Activated T-helper 1 cell treated with anti-CD3 and anti-CD28 coated beads, Interleukin-2, amount 50 U/mL, for 16 hours (primary cell): ENCODE measurements at places on chromosomes 1 and 21.

DNA sequence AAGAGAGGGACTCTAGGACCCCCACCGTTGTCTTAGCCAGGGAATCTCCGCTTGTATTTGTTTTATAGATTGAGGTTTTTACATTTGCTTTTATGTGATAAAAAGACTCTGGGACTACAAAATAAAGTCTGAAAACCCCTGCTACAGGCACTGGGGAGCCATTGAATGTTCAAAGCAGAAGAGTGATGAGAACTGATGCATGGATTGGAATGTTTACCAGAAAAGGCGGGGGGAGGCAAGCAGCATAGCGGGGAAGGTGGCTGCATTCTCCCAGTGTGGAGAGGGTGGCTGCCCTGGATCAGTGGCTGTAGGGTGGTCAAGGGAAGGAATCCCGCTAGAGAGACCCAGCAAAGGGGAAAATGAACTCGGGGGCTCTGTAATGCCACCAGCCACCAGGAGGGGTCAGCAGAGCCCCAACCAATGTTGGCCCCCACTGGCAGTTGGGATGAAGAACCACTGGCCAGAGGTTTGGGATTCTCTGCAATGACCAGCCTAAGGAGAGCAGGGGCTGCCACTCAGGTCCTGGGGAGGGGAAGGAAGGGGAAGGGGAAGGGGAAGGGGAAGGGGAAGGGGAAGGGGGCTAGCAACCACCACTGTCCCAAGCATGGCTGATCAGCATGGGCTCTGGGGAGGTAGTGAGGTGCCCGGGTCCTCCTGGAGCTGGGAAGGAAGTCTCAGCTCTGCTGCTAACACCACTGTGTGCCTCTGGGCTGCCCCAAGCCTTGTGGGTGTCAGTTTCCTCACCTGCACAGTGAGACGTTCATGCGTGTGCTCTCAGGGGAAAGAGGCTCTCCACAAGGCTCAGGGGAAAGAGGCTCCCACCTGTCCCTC, 19.2 kb upstream of the PEF1 start:
- peak; percentile 46 for DNase-seq

DNA sequence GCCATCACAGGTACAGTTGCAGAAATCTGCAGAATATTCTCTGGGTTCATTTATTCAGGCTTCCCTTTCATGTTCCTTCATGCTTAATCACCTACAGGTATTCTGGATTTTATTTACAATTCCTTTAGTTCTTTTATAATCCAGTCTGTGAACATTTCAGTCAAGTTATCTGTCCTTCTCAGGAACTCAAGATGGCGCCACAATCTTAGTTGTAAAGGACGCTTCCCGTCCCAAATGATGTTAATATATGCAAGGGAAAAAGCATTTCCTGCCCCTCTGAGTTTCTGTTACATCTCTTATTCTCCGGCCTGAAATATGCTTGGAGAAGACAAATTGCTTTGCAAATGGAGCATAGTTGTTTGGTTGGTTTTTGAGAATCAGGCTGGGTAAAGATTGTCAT, 19.3 kb downstream of the F3 start:
- DNase-seq, result no peak

DNA sequence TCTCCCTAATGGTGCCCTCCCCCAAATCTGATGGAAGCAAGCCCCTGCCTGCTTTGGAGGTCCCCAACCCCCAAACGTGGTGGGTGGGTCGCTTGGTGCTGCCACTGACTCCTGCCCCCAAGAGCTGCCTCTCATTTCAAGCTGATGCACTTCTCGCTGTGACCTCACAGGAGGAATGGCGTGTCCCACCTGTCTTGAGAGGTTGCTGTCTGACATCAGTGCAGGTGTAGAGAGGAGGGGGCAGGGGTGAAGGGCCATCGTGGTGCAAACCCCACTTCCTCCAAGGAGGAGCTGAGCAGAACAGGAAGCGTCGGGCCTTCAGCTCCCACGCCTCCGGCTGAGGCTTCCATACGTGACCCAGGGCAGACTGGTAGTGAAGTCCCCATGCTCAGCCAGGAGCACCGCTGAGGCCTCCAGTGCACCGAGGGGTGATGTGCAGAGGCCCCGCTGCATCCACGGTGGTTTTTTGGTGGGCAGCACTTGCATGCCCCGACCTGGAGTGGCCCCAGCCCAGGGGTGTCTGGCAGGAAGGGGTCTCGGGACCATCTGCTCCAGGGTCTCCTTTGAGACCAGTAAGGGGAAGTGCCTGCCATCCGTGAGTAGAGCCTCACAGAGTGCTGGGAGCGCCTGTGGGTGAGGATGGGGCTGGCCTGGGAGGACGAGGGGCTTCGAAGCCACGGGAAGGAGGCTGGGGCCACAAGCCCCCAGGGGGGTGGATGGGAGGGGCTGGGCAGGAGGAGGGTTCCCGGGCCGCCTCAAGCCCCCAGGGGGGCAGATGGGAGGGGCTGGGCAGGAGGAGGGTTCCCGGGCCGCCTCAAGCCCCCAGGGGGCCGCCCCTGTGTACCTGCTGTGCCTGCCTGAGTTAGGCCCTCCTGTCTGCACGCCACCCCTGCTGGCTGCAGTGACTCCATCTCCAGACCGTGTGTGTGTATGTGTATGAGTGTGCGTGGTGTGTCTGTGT, 39.8 kb downstream of the WDR4 start:
- no peak for DNase-seq

DNA sequence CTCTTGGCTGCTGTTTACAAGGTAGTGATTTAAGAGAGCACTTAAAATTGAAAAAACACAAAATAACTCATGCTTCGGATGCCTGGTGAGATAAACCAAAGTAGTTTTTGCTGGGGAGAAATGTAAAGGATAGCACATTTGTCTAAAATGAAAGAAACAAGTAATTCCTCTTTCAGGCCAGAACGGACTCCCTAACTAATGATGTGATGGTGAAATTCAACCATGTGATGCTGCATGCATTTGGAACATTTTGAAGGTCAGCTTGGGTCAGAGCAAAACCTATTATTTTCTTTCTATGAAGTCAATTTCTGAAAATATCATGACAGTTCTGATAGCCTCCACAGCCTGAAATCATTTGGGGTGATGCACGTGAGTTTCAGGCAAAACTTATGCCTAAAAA, 27.6 kb downstream of the NMNAT2 start:
- DNase-seq, result no peak

GRCh38 chr1:156281693-156282478, 739 bp downstream of the SMG5 start:
- DNase-seq, result no peak

DNA sequence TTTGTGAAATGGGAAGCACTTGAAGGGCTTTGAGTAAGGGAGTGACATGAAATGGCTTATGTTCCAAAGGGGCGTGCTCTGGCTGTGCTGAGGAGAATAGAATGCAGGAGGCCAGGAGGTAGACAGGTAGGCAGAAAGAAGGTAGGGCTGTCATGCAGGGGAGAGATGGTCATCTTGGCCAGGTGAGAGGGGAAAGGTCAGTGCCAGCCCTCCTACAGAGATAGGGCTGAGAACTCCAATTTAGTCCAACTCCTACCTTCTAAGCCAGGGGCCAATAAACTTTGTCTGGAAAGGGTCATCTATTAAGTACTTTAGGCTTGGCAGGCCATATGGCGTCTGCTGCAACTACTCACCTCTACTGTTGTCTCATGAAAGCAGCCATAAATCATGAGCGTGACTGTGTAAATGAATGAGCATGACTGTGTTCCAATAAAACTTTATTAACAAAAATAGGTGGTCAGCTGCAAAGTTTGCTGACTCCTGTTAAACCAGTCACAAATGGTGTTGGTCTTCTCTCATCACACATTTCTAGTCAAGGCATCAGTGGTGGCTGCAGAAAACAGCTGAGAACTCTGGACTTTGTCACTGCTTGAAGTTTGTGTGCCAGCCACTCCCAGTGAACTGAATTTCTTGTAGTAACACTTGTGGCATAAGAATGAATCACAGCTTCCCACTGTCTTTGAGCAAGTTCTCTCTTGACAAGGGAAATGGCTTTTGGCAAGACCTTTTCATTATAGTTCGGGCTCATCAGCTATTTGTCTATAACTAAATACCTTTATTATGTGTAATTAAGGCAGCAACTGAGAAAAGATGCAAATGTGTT, 32.0 kb upstream of the CD2 start:
- no peak for DNase-seq

DNA sequence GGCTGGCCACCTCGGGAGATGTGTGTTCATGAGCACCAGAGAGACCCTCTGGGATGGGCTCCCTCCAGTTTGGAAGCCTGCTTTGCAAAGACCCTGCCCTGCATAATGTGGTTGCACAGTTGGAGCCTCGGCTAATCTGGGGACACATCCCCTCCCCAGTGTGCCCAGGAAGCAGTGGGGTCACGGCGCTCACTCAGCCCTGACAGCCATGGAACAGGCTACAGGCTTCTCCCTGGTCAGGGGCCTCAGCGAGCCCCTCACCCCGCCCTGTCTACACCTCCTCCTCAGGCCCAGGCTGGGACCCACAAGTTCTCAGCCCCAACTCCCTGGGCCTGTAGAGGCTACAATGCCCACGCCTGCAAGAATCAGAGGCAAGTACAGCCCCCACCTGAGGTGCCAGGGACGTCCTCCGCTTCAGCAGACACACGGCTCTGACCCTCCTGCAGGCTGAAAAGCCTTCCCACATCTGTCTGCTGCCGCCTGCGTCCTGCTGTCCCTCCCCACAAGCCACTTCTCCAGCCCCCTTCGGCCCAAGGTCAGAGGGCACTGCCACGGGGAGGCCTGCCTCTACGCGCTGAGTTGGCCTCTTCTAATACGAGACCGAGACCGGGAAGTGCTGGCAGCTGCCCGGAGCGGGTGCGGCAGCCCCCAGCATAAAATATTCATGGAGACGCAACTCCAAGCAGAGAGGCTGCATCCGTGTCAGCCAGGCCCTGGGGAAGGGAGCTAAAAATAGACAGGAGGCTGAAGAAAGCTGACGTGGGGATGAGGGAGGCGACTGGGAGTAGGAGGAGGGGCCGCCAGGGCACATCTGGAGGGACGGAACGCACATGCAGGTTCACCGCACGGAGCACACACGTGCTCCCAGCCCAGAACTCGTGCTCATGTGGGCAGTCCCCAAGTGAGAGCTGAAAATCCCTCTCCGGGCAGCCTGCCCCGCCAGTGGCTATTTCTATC, 15.2 kb upstream of the GPR153 start:
- DNase-seq, result no peak
